ENCODE measurements at places on chromosomes 11 and 22.

DNA sequence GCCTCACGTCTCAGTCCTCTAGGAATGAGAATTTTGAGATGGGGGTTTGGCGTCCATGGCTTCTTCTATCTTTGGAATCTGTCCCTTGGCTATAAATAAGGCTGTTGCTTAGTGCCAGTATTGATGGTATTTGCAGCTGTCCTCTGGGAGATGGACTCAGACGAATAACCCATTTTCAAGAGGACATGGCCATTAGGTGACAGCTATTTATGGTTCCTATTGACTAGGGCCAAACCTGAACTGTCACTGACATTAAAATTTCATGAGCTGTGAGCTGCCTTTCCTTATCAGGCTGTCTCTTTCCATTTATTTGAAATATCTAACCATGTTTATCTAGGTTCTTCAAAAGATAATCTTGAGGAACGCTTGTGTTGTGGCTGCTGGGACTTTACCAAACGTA is 92.7 kb downstream of the NAV2 start:
- DNase-seq = no peak

- no peak for DNase-seq
These were observed 488.5 kb downstream of the SOX6 start for GRCh38 chr11:15867871-15868270.

GRCh38 chr11:35810045-35810645 is 133.7 kb upstream of the LDLRAD3 start:
- DNase-seq = no peak

DNA sequence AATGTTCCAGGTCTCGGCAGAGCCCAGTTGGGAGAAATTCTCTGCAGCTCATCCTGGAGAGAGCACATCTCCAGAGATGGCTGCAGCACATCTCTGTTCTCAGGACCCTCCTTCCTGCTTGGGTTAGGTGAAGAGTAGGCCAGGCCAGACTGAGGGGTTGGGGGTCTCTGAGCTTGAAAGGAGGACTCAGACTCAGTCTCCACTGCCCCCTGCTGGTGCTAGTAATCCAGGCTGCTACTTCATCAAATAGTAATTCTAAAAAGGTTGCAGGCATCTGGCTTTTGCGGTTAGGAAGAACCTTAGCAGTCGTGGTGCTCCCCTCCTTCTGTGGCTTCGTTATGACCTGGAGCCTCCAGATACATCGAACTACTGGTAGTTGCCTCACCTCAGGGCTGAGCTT is 9.7 kb downstream of the TUB start:
- DNase-seq = no peak

DNA sequence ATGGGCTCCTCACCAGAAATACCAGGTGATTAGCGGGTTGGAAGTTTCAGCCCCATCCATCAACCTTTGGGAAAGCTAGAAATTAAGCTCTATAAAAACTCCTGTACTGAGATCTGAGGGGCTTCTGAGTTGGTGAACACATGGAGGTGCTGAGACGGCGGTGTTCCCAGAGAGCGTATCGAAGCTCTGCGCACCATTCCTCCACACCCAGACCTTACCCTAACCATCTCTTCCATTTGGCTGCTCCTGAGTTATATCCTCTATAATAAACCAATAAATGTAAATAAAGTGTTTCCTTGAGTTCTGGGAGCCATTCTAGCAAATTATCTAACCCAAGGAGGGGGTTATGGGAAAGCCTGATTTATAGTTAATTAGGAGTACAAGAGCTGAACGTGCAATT is 41.4 kb downstream of the TMEM123 start:
- DNase-seq = no peak

- no peak for DNase-seq
These were observed 60.9 kb downstream of the ST14 start for GRCh38 chr11:130220311-130221035.

DNA sequence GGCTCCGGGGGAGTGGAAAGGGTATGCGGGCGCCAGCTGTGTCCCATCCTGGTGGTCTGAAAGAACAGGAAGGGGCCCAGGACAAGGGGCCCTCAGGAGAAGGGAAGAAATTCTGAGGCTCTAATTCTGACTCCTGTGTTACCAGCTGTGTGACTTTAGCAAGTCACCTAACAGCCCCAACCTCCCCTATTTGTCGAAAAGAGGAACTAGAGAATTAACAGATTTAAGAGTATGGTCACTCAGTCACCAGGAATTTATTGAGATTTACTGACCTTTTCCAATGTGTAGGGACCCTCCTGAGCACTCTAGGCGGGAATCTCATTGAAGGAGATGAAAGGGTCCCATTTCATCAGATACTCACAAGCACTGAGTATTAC is 14.6 kb downstream of the RPS6KA4 start:
- DNase-seq = no peak

GRCh38 chr22:46085828-46086576 is 64.3 kb upstream of the PPARA start:
- no peak for DNase-seq

GRCh38 chr11:78168539-78169477 is 19.6 kb downstream of the KCTD21 start:
- DNase-seq = no peak

DNA sequence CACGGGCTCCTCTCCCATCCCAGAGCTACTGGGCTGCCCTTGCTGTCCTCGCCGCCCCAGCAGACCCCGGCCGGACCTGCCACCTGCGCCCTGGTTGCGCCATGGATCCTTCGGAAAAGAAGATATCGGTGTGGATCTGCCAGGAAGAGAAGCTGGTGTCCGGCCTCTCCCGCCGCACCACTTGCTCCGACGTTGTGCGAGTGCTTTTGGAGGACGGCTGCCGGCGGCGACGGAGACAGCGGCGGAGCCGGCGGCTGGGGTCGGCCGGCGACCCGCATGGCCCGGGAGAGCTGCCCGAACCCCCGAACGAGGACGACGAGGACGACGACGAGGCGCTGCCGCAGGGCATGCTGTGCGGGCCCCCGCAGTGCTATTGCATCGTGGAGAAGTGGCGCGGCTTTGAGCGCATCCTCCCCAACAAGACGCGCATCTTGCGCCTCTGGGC is 382 bp downstream of the RASSF10 start:
- DNase-seq = no peak

DNA sequence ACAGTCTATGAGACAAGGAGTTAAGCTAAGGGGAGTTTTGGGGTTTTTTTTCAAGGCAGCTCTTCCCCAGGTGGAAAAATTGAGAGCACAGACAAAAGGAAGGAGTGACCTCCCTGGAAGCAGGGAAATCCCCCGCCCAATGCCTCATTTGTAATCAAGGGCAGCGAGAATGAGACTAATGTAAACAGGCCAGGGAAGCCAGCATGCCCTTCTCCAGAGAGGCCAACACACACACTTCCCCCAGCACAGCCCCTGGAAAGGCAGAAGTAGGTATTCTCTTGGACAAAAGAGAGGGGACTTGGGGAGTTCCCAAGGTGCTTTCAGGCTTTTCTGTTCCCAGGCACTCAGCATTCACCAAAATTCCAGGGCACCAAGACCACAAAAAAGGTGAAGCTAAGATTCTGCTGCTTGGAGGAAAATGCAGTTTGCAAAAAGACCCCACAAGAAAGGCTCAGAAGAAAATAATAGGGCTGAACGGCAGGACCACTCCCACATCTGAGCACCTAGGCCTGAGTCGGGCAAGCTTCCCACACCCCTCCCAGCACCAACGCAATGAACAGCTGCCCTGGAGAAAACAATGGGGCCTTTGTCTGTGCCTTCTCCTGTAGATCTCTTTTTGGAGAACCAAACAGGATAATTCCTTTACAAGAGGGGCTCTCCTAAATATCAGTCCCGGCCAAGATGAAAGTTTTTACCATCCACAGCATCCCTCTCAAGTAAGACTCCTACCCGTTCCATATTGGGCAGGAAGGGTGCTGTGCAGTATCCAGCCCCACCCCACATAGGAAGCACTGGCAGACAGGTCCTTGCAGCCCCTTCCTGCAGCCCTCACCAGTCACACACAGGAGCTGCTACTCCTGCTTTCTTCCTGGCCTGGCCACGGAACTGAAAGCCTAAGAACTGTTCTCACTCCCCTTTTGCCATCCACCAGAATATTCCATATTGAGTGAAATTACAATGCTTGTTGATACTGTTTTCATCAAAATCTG is 70.7 kb upstream of the AKIP1 start:
- no peak for DNase-seq

- no peak for DNase-seq
These were observed 31.8 kb upstream of the GPR83 start for GRCh38 chr11:94433049-94433448.

Data from activated gamma-delta T cell treated with anti-CD3 and anti-CD28 coated beads, Interleukin-2, amount 50 U/mL, for 16 hours (primary cell).